ENCODE measurements at places on chromosomes 3 and 15.

DNA sequence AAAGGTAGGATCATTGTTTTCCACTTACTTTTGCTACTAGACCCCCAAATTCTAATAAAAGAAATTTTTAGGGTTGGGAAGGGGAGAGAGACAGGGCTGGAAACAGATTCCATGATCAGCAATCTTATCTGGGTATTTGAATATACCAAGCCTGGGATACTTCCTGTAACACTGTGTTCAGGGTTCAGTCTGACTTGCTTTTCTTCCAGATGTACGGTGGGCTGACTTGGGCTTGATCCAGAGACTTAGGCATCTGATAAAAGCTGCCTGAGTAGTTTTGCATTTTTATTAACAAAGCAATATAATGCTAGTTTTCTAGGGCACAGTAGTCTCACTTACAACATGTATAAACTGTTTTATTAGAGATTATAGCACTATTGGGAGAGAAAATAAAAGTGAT, 49.2 kb downstream of the KCNMB2 start:
- no peak for DNase-seq

DNA sequence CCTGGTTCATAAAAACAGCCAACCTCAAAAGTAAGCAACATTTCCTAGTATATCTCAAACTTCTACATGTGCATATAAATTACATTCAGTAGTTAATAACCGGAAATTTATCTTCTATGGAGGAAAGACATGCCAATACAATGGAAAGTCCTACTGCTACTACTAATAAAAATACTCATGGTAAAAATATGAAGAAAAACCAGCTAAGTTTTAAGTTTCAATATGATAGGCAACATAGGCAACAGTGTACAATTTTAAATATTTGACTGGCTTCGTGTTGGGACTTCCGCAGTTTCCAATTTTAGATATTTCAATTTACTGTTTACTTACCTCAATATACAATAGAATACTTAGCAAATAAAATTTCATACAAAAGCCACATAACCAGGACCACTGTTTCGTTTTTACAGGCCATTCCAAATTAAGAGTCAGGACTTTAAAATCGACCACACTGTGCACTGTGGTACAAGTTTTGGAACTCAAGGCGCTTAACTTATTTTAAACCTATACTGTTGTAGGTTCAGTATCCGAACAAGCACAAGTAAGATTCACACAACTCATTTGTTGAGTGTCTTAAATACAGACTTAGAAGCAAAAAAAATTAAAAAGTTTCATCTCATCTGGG, 2.9 kb downstream of the NAA50 start:
- no peak for DNase-seq

DNA sequence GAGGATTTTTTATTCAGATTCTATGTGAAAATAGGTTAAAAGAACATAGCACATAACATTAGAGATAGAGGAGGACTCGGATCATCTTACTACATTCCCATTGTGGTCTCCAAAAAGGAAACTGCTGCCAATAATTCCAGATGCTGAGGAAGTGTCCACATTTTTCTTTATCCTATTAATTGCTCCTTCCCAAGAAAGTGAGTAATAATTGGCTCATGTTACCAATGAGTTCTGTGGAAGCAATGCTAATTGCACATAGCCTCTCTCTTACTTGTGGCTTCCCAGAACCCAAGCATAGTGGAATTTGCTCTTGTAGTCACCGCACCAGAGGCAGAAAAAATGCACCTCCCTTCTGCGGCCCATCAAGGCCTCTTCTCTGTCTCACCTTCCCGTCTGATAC, 208.4 kb downstream of the PLOD2 start:
- DNase-seq = no peak

DNA sequence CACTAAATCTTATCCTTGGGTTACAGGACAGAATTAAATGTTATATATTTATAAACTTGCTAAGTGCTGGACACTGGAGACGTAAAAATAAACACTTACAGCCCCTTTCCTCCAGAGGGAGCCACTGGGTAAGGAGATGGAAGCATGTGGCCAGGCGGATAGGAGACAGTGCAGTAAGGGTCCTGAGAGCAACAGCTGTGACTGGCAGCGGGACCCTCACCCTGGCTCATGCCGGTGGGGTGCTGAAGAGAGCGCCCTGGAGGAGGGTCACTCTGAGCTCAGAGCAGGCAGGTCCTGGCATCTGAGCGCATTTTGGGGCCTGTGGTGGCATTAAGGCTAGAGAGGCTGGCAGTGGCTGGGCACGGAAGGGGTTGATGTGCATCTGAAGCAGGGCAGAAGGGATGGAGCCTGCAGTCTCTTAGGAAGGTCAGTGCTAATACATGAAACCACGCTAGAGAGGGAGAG, 16.0 kb downstream of the SEC61A1 start:
- no peak for DNase-seq

DNA sequence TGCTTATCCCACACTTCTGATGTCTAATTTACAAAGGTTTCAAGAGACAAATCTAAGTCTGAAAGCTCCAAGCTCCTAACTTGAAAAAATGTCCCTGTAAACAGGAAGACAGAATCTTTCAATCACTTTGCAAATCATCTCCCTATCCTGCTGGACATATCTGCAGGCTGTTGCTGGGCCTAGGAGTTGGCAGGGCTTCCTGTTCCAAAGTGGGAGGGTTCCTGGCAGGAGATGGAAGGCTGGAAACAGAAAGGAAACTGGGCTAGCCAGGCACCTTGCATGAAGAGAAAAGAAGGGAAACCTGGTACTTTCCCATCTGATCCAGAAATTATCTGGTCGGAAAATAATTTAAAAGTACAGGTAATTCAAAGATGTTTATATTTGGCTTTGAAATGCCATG, 227.3 kb upstream of the IL12A start:
- DNase-seq = no peak

- DNase-seq = no peak
These were observed 34.5 kb downstream of the P3H2 start for GRCh38 chr3:190086191-190086590.

GRCh38 chr15:69185706-69186105, 25.3 kb downstream of the GLCE start:
- no peak for DNase-seq

- DNase-seq = no peak
These were observed 56.2 kb downstream of the ROBO2 start for GRCh38 chr3:77096145-77096544.

DNA sequence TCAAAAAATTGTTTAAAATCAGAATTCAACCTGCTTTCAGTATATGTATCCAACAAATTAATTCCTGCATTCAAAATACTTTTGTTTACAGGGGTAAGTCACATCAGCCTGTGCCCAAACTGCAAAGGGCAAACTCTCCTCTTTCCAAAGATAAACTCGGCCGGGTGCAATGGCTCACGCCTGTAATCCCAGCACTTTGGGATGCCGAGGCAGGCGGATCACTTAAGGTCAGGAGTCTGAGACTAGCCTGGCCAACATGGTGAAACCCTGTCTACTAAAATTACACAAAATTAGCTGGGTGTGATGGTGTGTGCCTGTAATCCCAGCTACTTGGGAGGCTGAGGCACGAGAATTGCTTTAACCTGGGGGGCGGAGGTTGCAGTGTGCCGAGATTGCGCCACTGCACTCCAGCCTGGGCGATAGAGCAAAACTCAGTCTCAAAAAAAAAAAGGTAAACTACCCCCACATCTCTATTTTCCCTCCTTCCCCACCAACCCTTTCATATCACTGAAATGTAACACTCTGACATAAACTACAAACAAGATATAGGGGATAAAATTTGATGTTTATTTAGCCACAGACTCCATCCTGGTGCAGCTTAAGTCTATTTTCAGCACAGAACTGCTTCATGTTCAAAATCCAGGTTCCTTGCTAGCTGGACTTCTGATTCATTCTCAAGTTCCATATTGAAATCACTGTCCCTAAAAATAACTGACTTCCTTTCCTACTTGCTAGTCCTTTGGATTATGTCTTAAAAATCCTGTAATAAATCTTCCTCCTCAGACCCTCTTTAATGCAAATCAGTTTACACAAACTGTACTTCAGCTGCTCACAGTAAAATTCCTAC, 15.4 kb downstream of the UBP1 start:
- DNase-seq = no peak

- DNase-seq = no peak
These were observed 185.7 kb upstream of the TBL1XR1 start for GRCh38 chr3:177382944-177383343.

Data from NCI-H1048 (cell line).